ENCODE measurements at places on chromosomes 3 and 15. TPM values are rescaled to one million over a fixed set of nuclear protein-coding genes. Genes with fewer than 3 reads are reported as not detected.

DNA sequence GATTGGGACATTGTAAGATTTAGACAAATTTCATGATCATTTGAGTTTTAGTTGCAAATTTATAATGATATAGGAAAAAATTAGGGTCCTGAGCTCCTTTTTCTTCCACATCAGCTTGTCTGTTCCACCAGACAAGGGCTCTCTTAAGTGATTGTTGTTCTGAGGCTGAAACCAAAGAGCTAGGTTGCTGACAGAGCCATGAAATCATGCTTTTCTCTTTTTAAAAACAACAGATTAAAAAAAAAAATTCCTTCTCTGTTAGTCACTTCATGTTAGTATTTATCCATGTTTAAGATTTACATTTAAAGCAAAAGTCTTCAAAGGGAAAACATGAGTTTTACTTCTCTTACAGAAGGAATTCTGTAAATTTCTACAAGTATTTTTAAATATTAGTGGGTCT lies 56.8 kb downstream of the ATP2C1 start:
- H3K4me1 ChIP-seq = peaks cover 3% of the 10 kb centered on the region
- H3K4me3 ChIP-seq = no peak overlapping the region
- DNase-seq = no peak
- peaks cover 26% of the 10 kb centered on the region for H3K36me3 ChIP-seq

DNA sequence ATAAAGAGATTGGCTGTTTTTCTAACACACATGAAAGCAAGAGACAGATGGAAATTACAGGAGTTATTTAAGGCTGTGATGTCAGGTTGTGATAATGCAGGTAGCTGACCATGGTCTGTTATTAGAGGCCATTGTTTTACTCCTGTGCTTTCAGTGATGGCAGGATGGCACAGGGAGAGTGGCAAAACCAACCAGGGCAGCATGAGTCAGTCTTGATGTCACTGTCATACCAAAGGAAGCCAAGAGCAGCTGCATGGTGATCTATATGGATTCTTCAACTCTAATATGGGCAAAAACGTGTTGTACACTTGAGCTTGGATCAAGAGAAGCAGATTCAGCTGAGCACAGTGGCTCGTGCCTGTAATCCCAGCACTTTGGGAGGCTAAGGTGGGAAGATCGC lies 91.8 kb upstream of the LMOD3 start:
- peaks cover 6% of the 10 kb centered on the region for H3K36me3 ChIP-seq
- no peak for DNase-seq
- no peaks in the 10 kb centered on the region for H3K4me1 ChIP-seq
- no peaks in the 10 kb centered on the region for H3K27me3 ChIP-seq
- H3K4me3 ChIP-seq = no peak overlapping the region

IQCF5 gene
- total RNA-seq = not detected

LXN gene
- total RNA-seq = 4.4 TPM

TWF2 gene
- 66.3 TPM for total RNA-seq

GRCh38 chr15:66948294-66948693 lies 117.1 kb upstream of the SMAD3 start:
- H3K27me3 ChIP-seq = no peaks in the 10 kb centered on the region
- no peaks in the 10 kb centered on the region for H3K36me3 ChIP-seq
- H3K27ac ChIP-seq = no peak overlapping the region
- DNase-seq = no peak
- no peaks in the 10 kb centered on the region for H3K4me1 ChIP-seq
- no peak overlapping the region for H3K4me3 ChIP-seq

GRCh38 chr15:88635318-88635717 lies 3.5 kb upstream of the ISG20 start:
- no peak for DNase-seq
- H3K27ac ChIP-seq = peak overlapping the region; percentile 33
- H3K36me3 ChIP-seq = peaks cover 31% of the 10 kb centered on the region
- peaks cover 39% of the 10 kb centered on the region for H3K4me1 ChIP-seq

FRMD5 gene
- total RNA-seq = 14.1 TPM

- no peaks in the 10 kb centered on the region for H3K27me3 ChIP-seq
- no peak overlapping the region for H3K27ac ChIP-seq
- H3K4me1 ChIP-seq = no peaks in the 10 kb centered on the region
- H3K4me3 ChIP-seq = no peak overlapping the region
- H3K36me3 ChIP-seq = no peaks in the 10 kb centered on the region
- no peak for DNase-seq
These were observed 315.1 kb downstream of the STXBP5L start for GRCh38 chr3:121223116-121223515.

- DNase-seq = no peak
- H3K4me3 ChIP-seq = no peak overlapping the region
- H3K36me3 ChIP-seq = no peaks in the 10 kb centered on the region
- no peaks in the 10 kb centered on the region for H3K27me3 ChIP-seq
- no peak overlapping the region for H3K27ac ChIP-seq
- H3K4me1 ChIP-seq = peaks cover 42% of the 10 kb centered on the region
These were observed 10.0 kb downstream of the MYO5A start for GRCh38 chr15:52518487-52519371.

GRCh38 chr3:177576746-177577145 lies 379.5 kb upstream of the TBL1XR1 start:
- no peak for DNase-seq
- H3K4me3 ChIP-seq = no peak overlapping the region
- H3K4me1 ChIP-seq = peaks cover 40% of the 10 kb centered on the region
- H3K36me3 ChIP-seq = no peaks in the 10 kb centered on the region
- no peaks in the 10 kb centered on the region for H3K27me3 ChIP-seq
- no peak overlapping the region for H3K27ac ChIP-seq

- DNase-seq = no peak
- peaks cover 9% of the 10 kb centered on the region for H3K36me3 ChIP-seq
- peaks cover 17% of the 10 kb centered on the region for H3K27me3 ChIP-seq
- H3K4me1 ChIP-seq = peaks cover 24% of the 10 kb centered on the region
- no peak overlapping the region for H3K27ac ChIP-seq
These were observed 11.8 kb downstream of the MYO1E start for GRCh38 chr15:59360896-59361295.

Measured in WTC11 (cell line).